ENCODE measurements at places on chromosomes 16 and 17. TPM values are rescaled to one million over a fixed set of nuclear protein-coding genes. Genes with fewer than 3 reads are reported as not detected.

DNA sequence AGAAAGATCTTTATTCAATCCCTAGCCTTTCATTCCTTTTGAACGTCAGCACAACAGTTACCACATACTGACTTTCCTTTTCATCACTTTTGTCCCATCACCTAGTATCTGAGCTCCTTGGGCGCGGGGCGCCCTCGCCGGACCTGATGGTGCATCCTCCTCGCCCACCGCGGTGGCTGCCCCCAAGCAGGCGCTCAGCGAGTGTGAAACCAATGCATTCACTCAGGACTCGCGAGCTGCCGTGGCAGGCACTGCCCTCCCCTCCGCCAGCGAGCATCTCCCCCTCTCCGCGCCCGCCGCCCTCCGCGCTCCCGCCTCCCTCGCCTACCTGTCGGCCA is 756 bp downstream of the KLHL11 start:
- DNase-seq, result peak; percentile 11

- DNase-seq, result peak; percentile 86
These were observed 497 bp downstream of the SMIM5 start for GRCh38 chr17:75633486-75634375.

DNA sequence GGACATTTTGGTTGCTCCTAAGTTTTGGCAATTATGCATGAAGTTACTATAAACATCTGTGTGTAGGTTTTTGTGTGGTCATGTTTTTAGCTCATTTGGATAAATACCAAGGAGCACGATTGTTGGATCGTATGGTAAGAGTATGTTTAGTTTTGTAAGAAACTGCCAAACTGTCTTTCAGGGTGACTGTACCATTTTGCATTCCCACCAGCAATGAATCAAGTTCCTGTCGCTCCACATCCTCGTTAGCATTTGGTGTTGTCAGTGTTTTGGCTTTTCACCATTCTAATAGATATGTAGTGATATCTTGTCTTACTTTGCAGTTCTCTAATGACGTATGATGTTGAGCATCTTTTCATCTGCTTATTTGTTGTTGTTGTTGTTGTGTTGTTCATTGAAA is 20.2 kb downstream of the TENT4B start:
- DNase-seq, result no peak

DNA sequence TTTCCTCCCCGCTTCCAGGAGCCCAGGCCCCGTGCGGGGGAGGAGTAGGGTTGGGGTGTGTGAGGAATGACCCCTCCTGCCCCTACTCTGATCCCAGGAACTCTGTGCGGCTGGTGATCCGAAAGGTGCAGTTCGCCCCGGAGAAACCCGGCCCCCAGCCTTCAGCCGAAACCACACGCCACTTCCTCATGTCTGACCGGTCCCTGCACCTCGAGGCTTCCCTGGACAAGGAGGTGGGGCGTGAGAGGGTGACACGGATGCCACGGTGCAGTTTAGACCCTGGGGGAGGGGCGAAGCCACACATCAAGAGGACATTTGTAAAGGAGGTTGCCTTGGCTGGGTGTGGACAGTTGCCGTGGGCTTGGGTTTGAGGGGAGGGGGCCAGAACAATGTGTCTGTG is 7.4 kb downstream of the ARRB2 start:
- no peak for DNase-seq

DNA sequence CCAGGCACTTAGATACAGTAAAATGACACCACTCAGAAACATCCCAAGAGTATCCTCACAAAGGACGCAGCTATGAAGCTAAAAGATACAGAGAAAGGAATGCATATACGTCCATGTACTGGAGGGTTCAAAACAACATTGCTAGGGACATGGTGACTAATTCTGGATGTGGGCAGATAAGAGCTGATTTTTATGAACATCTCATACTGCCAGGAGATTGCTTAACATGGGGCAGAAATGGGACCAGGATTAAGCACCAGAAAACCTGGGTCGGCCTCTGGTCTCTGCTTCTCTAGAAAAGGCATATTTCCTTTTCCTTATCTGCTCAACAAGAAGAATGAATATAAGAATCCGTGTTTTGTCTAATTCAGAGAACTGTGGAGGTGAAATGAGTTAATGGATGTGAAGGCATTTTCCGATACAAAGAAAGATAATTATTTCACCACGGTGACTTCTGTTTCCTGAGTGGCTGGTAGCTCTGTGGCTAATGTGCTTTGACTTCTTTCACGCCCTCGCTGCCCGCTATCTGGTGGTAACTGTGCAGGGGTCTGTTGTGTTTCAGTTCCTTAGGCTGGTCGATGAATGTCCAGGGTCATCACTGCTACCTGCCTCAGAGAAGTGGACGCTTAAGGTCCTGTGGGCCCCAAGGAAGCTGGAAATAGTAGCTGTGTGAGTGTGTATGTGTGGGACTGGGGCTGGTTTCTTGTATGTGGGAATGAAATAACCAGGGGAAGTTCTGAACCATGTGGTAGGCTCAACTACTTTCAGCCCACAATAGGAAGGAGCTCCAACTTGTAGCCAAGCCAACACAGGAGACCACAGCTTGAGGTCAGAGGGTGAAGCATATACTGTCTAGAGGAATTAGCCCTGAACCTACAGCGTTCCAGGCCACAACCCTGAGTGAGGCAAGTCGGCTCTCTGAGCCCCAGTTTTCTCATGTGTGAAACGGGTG is 15.8 kb upstream of the CCL5 start:
- DNase-seq, result no peak

GRCh38 chr17:40577611-40578065 is 12.4 kb upstream of the CCR7 start:
- DNase-seq, result no peak

DNA sequence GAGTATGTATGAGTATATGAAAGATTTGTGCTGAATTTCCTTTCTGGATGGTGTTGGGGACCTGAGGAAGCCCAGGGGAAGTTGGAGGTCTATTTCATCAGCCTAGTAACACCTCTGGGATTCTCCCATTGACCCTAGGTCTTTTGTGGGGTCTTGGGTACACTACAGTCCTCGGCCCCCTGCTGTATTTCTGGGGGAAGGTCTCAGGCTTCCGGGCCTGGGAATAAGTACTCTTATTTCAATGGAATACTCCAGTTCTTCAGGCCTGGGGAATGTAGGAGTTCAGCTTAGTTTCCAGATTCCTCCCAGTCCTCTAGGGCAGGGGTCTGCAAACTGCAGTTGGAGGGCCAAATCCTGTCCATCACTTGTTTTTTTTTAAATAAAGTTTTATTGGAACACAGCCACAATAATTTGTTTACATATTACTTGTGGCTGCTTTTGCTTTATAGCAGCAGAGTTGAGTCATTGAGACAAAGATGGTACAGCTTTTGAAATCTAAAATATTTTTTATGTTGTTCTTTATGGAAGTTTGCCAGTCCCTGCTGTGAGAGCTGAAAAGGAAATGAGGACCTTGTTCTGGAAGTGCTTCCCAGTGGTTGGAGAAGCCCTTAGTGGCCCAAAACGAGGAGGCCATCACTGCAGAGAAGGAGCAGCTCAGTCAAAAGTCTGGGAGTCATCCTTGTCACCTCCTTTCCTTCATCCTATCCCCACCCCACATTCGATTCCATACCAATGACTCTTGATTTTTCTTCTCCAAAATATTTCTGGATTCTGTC is 142.5 kb upstream of the HS3ST2 start:
- no peak for DNase-seq

GRCh38 chr17:29844339-29845048 is 85.5 kb downstream of the SSH2 start:
- DNase-seq, result peak; percentile 13

DNA sequence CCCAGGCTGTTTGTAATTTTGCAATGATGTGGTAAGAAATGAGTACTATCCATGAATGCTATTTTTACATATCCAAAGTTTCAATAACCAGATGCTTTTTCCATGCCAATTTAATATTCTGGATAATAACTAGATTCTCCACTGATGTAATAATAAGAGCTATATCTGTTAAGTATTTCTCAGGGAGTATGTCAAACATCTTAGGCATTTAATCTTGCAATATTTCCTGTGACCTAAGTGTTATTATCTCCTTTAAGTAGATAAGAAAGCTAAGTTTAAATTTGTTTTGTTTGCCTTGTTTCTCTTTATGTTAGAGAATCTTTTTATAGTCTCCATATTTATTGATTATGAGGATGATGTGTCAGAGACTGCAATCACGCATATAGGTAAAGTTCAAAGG is 32.3 kb upstream of the HS3ST3A1 start:
- DNase-seq, result no peak

DNA sequence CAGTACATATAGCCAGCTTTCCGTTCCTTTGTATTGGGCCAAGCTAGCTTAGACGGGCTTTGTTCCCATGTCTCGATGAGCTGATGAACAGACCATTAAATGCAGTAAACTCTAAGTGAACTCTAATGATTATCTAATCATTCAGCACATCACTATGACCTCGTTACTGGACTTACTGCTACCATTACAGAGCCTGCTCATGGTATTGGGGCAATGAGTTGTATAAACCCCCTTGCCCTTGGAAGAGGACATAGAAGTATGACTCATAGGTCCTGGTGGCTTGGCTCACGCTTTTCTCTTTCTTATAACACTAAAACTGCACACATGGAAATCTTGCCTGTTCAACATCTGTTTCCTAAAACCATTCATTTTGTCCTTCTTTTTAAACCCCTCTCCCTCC is 93.6 kb upstream of the DYNLRB2 start:
- peak; percentile 16 for DNase-seq

RNF112 gene
- total RNA-seq, result 0.24 TPM

DHRS7C gene
- not detected for total RNA-seq

AARS1 gene
- total RNA-seq, result 43.5 TPM

ZNF18 gene
- total RNA-seq, result 7.7 TPM

KRTAP4-4 gene
- total RNA-seq, result not detected

ATP2A3 gene
- 0.96 TPM for total RNA-seq

CES5A gene
- not detected for total RNA-seq

RECQL5 gene
- total RNA-seq, result 9.6 TPM

SCNN1B gene
- total RNA-seq, result not detected

All from RPMI7951 (cell line).